ENCODE measurements at places on chromosomes 1 and 21.
A peak's percentile ranks its signal among the peaks of the same experiment; 100 is the strongest.

GRCh38 chr1:47572731-47573430 lies 135.0 kb downstream of the FOXD2 start:
- no peak for DNase-seq

DNA sequence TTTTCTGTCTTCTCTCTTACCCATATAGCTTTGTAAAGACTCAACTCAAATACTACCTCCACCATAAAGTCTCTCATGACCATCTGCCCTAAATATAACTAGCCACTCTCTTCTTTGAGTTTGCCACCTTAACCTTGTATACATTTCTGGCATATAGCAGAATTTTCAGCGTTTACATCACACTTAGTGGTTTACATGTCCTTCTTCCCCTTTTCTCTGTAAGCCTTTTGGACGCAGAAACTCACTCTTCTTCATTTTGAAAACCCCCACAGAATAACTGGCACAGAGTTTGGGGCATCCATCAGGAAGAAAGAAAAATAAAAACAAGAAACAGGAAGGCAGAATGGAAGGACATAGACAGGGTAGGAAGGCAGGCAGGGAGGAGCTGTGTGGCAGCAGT lies 131.8 kb upstream of the DUSP10 start:
- no peak for DNase-seq

DNA sequence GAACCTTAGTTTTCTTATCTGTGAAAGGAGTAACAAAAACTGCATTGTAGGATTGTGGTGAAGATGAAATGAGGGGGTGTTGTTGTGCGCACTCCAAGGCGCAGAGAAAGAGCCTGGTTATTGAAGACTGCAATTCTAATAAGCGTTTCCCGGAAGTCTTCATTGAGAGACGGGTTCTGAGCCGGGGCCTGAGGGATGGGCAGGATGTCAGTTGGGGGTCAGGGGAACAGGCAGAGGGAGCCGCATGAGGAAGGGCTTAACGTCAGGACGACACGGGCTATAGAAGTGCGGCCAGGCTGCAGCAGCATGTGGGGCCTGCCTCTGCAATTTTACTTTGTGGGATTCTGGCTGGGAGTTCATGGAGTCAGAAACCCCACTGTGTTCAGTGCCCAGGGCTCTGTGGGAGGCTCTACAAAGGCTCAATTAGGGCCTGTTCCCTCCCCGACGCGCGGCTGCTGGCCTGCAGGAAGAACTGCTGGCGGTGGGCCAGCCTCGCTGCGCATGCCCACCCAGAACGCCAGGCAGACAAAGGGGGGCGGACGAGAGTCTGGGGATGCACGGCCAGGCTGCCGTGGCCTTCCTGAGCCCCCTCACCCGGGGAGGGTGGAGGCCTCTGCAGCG lies 20.7 kb downstream of the TRIM62 start:
- no peak for DNase-seq

- DNase-seq = no peak
Observed at GRCh38 chr1:206892351-206892984, 4.8 kb upstream of the IL24 start.

GRCh38 chr1:154862907-154863306 lies 7.2 kb downstream of the KCNN3 start:
- no peak for DNase-seq

- no peak for DNase-seq
Observed at GRCh38 chr1:15671430-15671829, 12.7 kb upstream of the PLEKHM2 start.

GRCh38 chr1:31640179-31640578 lies 4.5 kb downstream of the PEF1 start:
- DNase-seq = no peak

DNA sequence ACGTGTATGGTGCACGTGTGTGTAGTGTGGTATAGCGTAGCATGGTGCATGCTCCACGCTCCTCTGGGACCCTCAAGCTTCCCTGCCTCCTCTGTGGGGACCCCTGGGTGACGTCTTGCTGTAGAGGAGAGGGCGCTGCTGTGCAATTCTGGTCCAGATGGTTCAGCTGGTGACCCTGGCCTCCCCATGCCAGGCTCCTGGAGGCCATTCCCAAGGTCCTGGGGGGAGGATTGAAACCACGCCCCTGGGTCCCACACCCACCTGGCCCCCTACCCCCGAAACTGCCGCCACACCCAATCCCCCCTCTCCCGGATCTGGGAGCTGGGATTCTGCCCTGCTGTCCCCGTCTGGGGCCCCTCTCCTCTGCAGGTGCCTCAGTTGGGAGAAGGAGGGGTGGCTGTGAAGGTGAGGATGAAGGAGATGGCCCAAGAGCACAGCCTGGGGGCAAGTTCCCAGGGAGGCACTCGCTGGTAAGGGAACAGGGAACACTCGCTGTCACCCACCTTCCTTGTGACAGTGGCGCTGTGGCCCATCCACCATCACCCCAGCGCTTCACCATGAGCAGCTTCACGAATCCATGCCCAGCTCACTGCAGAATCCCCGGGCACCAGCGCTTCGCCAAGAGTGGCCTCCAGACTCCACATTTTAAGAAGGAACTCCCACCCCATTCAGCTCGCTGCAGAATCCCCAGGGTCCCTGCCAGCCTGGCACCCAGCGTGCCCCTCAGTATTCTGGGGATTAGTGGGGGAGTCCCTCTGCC lies 38.0 kb downstream of the WDR4 start:
- DNase-seq = peak; percentile 3

- DNase-seq = no peak
Observed at GRCh38 chr1:93613898-93614297, 67.7 kb downstream of the BCAR3 start.

- no peak for DNase-seq
Observed at GRCh38 chr1:228960705-228961104, 225.4 kb downstream of the RHOU start.

- DNase-seq = peak; percentile 70
Observed at GRCh38 chr1:115710859-115711624, 57.5 kb downstream of the CASQ2 start.

DNA sequence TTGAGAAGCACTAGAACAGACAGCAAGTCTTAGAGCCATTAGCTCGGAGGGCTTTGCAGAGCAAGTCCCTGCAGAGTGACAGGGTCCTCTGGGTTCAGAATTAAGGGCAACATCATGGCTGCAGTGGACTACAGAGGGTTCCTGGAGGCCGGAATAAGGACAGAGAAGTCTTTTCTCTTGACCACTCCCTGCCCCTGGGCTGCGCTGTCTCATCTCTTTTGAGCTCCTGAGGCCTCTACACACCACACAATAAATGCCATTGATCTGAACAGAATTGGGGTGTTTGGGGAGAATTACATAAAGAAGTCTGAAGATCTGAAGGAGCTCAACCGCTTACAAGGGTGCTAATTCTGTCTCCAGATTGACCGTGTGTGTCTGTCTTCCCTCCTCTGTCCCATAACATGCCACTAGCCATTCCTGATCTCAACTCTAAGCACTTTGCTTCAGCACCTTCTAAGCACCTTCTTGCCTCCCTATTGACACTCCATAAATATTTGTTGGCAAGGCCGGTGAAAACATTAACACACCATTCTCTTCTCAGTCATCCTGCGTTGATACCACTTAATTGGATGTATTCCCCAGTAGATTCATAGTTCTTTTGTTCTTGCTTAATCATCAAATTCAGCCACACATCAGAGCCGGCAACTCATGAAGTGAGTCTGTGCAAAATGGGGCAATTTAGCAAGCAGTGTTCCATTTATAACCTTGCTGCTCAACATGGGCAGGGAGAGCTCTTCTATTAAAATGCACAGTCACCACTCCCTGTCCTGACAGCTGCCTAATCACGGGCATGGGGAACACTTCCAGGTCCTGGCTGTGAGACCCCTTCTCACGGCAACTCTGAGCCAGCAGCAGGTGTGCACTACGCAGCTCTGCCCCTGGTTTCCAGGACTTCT lies 49.7 kb downstream of the NMNAT2 start:
- DNase-seq = no peak

DNA sequence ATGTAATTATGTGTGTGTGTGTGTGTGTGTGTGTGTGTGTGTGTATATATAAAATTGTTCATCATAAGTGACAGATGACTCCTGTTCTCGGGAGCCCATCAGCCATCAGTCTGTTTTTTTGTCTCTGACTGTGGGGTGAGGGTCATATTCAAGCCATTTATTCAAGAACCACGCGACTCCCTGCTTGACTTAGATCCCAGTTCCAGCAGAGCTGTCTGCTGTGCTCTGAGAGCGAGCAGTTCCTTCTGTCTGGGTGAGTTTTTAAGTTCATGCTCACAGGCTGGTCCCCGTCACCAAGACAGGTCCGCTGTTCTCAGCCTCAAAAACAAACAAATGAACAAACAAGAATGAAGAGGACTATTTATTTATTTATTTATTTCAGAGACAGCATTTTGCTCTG lies 18.3 kb upstream of the NPPB start:
- DNase-seq = no peak

DNA sequence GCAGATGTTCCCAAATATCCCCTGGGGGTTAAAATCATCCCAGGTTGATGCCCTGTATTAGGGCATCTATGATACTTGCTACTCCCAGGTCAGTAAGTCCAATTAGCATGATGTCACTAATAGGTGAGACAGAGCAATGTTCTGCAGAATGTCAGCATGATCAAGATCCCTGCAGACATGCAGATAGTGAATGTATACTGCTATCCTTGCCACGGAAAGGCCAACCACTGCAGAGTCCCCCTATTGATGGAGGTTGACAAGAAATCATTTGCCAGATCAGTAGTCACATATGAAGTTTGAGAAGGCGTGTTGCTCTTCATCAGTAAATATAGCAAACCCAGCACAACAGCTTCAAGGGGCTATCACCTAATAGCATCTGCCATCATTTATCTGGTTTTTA lies 97.4 kb downstream of the SETD4 start:
- DNase-seq = no peak

DNA sequence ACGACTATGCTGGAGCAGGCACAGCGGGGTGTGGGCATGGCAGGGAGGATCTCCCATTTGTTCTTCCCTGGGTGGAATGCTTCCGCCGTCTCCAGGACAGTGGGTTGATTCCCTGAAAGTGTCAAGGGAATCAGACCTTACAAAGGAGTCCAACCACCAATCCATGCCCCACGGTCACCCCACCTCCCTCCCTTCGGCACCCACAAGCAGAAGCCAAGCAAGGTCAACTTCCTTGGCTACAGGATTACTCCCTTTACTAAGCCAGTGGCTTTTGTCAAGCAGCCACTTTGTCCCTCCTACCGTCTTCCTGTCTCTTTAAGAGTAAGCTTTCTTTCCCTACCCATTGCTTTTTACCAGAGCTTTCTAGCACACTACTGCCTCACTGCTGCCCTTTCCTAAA lies 15.9 kb upstream of the NUAK2 start:
- no peak for DNase-seq

DNA sequence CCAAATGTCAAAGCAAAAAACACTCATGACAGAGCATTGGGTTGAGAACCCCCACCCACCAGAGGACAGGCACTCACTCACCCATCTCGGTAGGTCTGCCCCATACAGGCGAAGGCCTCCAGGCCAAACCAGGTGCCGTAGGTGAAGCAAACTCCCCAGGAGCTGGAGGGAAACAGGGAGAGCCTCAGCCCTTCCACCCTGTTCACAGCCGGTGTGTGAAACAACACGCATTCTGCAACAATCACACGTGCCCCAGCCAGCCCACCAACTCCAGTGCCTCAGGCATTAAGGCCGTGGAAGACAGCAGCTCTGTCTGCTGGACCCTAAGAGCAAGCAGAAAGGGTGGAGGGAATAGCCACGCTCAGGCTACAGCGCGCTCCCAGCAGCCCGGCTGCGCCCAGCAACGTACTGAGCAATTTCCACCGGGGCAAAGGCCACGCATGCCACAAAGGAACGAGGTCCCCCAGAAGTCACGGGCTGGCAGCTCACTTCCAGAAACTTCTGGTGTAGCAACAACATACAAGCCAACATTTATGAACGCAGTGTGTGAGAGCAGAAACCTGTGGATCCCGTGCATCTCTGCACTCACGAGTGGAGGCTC lies 11.4 kb upstream of the SPATC1L start:
- no peak for DNase-seq

DNA sequence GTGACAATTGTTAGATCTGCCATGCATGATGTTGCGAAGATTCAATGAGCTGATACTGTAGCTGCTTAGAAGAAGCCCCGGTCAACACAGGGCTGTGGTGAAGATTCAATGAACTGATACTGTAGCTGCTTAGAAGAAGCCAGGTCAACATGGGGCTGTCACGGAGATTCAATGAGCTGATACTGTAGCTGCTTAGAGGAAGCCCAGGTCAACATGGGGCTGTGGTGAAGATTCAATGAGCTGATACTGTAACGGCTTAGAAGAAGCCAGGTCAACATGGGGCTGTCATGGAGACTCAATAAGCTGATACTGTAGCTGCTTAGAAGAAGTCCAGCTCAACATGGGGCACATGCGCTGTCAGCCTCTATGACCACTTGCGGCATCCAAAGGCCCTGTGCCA lies 18.8 kb upstream of the BACE2 start:
- no peak for DNase-seq

- no peak for DNase-seq
Observed at GRCh38 chr21:29172282-29172681, 41.8 kb downstream of the MAP3K7CL start.

DNA sequence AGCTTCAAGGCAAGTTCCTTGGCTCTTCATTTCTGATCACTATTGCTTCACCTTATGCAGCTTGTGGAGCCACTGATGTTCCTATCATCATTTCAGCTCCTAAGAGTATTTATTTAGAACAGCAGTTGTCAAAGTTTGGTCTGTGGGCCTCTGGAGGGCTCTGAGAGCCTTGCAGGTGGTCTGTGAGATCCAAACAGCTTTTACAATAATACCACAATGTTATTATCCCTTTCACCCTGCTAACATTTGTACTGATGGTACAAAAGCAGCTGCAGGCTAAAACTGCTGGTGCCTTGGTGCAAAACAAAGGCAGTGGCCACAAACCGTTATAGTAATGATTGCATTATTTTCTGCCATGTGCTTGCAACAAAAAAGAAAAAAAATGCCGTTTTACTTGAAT lies 33.8 kb downstream of the PATJ start:
- peak; percentile 8 for DNase-seq

GRCh38 chr1:103108376-103109150 lies at the start of gene COL11A1:
COL11A1 (minus strand) TSS chr1:103108522; CDS start chr1:103108178, 344 bp downstream.
- no peak for DNase-seq

DNA sequence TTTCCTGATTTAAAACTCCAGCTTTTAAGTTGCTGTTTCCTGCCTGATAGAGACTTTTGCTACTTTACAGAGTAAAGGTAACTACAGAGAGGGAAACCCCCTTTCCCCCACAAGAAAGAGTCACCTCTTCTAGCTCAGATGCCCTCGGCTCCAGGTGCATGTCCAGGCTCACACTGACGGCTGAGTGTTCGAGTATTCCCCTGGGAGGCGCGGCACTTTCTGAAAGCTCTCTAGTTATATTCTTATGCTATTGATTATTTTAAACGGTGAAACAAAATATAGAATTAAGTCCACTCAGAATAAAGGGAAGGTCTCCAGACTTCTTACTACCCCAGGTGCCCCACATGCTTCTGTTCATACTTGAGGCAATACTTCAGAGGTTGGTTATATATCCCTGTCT lies 160.3 kb upstream of the FMN2 start:
- DNase-seq = no peak

GRCh38 chr1:204314893-204315658 lies 44.7 kb downstream of the PLEKHA6 start:
- no peak for DNase-seq

GRCh38 chr1:241518476-241519307 lies 863 bp downstream of the FH start:
- no peak for DNase-seq

- no peak for DNase-seq
Observed at GRCh38 chr1:21736876-21737275, 46.1 kb downstream of the USP48 start.

All from DND-41 (cell line).